SJSA1 (cell line): ENCODE measurements at places on chromosomes 13 and 19.

DNA sequence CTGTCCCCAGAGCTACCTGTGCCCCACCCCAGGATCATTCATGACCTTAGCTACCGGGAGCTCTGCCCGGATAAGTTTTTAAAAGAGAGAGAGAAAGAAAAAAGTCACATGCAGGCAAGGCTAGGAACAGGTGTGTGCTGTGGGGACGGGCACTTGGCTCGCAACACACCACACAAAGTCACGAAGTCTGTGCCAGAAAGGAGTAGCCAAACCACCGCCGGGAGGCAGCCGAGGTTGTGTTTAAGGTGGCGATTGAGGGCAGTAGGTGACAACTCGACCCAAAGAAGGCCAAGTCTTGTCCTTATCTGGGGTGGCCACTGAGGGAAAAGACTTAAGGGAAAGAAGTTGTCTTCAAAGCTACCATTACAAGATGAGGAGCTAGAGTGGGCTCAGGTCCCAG is 4.6 kb upstream of the TSHZ3 start:
- no peak for DNase-seq

DNA sequence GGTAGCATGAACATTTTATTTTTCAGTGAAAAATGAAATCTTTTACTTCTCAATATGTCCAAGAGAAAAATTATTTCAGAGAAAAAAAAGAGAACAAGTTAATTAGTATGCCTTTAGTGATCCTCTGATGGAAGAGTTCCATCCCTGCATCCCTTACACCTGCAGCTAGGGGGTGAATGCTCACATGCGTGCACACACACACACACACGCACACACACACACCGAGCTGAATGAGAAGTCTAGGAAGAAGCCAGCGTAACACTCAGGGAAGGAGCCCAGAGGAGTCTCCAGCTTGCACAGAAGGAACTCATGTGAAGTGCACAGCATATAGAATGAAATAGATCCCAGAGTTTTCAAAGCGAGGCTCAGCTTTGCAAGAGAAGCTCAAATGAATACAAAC is 510.5 kb downstream of the IRS2 start:
- DNase-seq: peak; percentile 83

- no peak for DNase-seq
Observed at GRCh38 chr13:70339738-70340137, 231.5 kb upstream of the KLHL1 start.

DNA sequence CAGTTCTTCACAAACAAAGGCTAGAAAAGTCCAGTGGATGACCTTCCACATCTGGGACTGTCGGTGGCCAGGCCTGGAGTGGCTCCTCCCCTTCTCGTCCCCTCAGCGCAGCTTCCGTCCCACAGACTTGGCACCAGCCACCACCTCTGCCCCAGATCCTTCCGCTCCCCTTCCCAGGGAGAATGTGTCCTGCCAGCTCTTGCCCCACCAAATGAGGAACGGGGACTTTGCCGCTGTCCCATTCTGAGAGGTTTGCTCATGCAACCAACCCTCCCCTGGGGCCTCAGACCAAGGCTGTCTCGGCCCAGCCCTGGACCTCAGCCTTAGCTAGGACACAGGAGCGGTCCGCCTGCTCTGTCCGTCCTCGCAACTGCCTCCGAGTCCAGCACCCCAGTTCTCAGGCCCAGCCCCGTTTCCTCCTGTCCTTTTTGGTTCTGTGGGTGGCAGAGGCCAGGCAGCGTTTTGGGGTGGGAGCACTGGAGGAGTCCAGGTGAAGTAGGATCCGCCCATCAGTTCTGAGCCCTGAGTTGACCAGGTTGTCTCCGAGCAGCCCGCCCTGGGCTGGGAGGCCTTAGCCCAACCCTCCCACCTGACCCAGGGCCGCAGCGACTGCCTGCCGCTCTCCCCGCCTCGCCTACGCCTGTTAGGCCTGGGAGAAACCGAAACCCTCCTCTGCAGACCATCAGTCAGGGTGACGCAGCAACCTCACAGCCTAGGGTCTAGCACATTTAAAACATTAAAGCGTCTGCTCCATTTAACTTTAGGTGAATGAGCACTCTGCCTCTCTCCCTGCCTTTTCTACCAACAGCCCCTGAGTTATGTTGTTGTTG is 284.3 kb downstream of the FOXO1 start:
- no peak for DNase-seq
